Testis (tissue), 5 donors: ENCODE measurements at places on chromosomes 16 and 17.

DNA sequence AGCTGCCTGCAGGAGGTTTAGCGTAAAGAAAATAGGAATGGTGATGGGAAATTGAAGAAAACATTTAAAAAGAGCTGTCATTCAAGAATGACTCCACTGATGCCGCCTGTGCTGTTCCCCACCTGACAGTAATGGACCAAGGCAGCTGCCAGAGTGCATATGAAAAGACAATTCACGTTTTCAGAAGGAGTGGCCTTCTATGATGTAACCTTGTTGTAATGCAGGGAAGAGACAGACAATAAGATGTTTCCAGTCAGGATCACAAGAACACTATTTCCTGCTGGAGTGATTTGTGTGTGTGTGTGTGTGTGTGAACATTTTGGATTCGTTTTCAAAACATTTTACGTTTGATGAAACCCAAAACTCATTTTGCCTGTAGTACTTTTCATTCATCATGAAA is 203.7 kb downstream of the LGALS9B start:
- DNase-seq, result no peak

DNA sequence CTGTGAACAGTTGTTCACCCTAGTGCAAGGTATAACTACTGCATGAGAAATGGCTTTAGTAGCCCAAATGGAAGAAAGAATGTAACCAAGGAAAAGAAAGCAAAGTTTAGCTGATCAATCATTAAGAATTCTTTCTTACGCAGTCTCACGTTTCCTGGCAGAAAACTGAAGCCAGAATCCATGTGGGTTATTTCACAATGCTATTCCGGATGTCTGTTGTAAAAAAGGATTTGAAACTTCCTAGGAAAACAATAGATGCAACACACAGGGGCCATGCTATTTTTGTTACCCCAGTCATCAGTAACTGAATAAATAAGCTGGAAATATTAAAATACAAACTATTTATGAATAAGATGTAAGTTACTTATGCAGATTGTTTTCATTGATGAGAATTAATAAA is 802.5 kb downstream of the CDH8 start:
- no peak for DNase-seq

DNA sequence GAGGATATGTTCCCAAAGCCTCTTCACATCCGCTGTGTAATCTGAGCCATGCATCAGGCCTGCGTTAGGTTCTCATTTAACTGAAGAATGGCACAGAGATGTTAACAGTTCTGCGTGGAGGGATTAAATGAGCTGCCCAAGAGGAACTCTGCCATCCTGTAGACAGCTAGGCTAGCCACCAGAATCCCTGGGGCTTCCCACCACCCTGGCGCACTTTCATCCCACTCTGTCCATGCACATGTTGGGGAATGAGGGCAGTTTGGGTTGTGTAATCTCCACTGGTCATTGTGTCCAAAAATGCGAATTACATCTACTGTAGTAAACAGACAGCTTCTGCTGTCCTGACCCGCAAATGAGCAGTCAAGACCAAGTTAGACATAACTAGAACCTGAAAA is 1.0 kb upstream of the GLG1 start:
- no peak for DNase-seq

- no peak for DNase-seq
Observed at GRCh38 chr16:81836279-81837054, 57.4 kb downstream of the PLCG2 start.

DNA sequence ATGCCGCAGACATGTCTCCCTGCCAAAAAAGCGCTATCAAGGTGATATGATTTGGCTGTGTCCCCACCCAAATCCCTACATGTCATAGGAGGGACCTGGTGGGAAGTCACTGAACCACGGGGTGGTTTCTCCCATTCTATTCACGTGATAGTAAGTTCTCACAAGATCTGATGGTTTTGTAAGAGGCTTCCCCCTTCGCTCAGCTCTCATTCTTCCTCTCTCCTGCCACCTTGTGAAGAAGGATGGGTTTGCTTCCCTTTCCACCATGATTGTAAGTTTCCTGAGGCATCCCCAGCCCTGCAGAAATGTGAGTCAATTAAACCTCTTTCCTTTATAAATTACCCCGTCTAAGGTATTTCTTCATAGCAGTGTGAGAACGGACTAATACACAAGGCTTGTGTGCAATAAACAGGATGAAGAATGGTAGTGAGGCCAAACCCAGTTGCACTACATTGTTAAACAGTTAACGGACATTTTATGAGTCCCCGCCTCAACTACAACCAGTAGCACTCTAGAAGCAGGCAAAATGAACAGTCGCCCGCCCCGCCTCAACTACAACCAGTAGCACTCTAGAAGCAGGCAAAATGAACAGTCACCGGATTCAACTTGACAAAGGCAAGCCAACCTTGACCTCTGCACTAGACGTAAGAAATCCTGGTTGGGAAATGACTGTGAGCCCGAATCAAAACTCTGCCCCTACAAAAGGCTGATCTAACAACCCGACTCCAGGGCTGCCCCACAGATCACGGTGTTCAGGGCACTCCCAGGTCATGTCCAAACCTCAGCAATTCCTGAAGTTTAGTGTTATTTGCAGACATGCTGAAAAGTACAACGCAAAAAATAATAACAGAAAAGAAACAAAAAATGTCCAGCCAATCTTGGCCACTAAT is 26.3 kb downstream of the VPS53 start:
- DNase-seq, result no peak

- no peak for DNase-seq
Observed at GRCh38 chr16:66442502-66443268, 15.6 kb downstream of the BEAN1 start.

- no peak for DNase-seq
Observed at GRCh38 chr17:32123782-32124181, 18.5 kb upstream of the RHOT1 start.

GRCh38 chr17:39924691-39925055 is 2.7 kb downstream of the ORMDL3 start:
- DNase-seq, result no peak

- no peak for DNase-seq
Observed at GRCh38 chr16:79452671-79453070, 147.9 kb downstream of the MAF start.

- DNase-seq, result no peak
Observed at GRCh38 chr17:46922487-46922803, 515 bp upstream of the GOSR2 start.

DNA sequence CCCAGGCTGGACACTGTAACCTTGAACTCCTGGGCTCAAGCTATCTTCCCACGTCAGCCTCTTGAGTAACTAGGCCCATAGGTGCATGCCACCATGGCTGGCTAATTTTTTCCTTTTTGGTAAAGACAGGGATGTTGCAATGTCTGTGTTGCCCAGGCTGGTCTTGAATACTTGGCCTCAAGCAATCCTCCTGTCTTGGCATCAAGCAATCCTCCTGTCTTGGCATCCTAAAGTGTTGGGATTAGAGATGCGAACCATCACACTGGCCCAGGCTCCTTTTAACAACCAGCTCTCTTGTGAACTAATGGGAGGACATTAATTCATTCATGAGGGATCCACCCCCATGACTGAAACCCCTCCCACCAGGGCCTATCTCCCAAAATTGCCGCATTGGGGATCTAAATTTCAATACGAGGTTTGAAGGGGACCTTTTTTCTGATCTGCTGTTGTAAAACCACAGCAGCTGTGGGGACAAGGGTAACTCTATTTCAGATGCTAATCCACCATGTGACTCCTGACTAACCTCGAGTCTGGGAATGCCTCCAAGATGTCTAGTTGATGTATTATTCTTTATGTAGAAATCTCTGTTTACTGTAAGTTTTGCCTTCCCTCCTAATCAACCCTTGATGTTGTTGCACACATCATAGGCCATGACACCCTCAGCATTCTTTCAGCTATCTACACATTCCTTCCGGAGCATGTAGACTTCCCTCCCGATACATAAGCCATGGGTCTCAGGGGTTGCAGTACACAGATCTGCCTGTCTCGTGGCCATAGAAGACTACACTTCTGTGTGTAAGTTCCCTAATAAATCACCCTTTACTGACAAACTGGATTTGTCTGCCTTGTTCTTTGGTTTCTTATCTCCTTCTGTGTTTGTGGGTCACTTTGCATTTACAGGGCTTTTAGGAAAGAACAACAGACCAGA is 37.6 kb downstream of the RNF112 start:
- no peak for DNase-seq

DNA sequence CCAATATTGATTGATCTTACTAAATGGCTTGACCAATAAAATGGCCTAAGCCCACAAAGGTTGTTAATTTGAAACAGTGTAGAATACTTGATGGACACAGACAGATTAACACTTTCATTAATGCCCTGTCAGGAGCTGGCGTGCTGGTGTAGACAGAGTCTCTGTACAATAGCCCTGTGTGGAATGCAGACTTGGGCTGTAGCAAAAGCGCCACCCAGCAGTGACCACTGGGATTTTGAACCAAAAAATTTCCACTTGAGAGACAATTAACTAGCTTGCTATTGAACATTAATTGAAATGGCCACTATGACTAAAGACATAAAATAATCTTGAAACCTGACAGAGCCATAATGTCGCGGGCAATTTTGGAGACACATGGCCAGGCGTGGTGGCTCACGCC is 19.7 kb upstream of the GUCY2D start:
- DNase-seq, result no peak

GRCh38 chr16:50819706-50820105 is 77.8 kb downstream of the CYLD start:
- DNase-seq, result no peak

GRCh38 chr16:16938009-16938408 is 532.8 kb downstream of the XYLT1 start:
- DNase-seq, result no peak

- no peak for DNase-seq
Observed at GRCh38 chr16:80591071-80591915, 50.5 kb downstream of the DYNLRB2 start.
